ENCODE measurements at places on chromosomes 13 and 19.

DNA sequence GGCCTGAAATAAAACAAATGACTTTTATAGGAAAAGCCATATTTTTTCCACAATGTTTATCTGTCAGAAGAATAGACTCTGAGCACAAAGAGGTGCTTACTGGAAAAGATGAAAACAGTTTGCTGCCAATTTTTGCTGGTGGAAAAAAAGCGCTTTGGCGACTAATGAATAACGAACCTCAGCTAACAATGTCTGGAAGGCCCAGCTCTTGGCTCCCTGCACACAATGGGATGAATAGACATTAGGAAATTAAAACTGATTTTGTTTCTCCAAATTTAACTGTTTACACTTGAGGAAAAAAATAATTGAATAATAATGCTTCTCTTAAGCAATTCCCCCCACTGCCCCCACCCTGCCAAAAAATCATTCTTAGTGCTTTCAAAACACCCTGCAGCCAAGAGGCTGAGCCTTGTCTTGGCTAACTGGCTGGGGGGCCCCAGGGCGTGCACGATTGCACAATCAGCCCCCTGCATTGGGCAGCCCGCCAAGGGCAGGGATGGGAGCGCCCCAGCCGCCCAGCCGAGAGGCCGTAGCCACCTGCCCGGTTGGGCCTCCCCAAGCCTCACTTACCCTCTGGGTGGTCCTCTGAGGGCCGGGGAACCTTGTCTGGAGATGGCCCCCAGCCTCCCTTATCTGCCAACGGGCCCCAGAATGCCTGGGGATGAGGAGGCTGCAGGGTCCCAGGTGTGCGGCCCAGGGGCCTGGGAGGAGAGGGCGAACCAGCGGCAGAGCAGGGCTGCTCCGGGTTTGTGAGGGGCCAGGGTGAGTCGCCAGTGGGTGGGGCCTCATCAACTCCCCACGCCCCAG lies 16.8 kb downstream of the CEBPG start:
- no peak for DNase-seq

GRCh38 chr13:97492257-97492656 lies 58.3 kb downstream of the RAP2A start:
- no peak for DNase-seq

- no peak for DNase-seq
Observed at GRCh38 chr13:50412046-50412617, 396.9 kb downstream of the KCNRG start.

- no peak for DNase-seq
Observed at GRCh38 chr19:39070888-39071287, 13.3 kb upstream of the ACP7 start.

- peak; percentile 29 for DNase-seq
Observed at GRCh38 chr19:54325194-54325621, 12.2 kb upstream of the LILRA5 start.

GRCh38 chr13:32947411-32948276 lies 68.6 kb upstream of the KL start:
- no peak for DNase-seq

DNA sequence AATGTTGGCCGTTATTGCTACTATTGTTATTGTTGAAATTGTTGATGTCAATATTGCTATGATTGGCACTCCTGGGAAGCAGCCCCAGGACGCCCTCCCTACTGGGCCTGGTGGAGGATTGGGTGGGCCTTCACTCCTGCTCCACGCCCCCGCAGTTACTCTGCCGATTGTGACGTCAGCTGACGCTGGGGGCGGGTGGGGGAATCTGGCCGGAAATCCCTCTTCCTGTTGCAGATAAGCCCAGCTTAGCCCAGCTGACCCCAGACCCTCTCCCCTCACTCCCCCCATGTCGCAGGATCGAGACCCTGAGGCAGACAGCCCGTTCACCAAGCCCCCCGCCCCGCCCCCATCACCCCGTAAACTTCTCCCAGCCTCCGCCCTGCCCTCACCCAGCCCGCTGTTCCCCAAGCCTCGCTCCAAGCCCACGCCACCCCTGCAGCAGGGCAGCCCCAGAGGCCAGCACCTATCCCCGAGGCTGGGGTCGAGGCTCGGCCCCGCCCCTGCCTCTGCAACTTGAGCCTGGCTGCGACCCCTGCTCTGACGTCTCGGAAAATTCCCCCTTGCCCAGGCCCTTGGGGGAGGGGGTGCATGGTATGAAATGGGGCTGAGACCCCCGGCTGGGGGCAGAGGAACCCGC lies at the start of gene ETV2:
Gene ETV2, plus strand, starts transcription at position 231 of the 637 bp plus-strand sequence. CDS start 716 bp downstream, outside the sequence.
- DNase-seq = no peak

- DNase-seq = no peak
Observed at GRCh38 chr19:7730286-7731217, 1.4 kb downstream of the CLEC4G start.

DNA sequence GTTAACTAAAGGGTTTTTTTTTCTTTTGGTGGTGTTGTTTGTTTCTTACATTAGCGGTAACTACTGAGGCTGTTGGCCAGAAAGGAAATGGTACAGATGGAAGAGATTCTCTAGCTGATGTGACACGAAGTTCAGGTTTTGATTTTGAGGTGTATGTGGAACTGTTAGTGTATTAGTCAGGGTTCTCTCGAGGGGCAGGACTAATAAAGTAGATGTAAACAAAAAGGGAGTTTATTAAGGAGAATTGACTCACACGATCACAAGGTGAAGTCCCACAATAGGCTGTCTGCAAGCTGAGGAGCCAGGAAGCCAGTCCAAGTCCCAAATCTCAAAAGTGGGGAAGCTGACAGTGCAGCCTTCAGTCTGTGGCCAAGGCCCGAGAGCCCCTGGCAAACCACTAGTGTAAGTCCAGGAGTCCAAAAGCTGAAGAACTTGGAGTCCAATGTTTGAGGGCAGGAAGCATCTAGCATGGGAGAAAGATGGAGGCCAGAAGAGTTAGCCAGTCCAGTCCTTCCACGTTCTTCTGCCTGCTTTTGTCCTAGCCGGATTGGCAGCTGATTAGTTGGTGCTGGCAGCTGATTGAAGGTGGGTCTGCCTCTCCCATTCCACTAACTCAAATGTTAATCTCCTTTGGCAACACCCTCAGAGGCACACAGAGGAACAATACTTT lies 577.6 kb downstream of the EFNB2 start:
- DNase-seq = no peak

DNA sequence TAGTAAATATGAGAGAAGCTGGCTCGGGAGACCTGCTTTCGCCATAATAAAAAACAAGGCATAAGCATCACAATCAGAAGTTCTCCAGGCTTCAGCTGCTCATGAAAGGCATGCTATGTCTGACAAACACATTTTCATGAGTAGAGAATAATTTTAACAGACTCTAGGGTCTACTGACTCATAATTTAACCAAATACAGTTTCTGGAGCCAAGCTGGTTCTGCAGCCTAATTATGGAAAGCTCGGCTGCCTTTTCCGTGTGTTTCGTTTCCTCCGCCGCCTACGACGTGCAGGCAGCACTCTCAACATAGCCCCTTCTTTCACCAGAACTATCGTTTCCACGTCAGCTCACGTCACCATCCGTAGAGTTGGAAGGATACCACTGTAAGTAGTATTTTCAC lies 5.7 kb downstream of the MCF2L start:
- no peak for DNase-seq

- DNase-seq = no peak
Observed at GRCh38 chr19:17522988-17523872, 11.8 kb downstream of the PGLS start.

DNA sequence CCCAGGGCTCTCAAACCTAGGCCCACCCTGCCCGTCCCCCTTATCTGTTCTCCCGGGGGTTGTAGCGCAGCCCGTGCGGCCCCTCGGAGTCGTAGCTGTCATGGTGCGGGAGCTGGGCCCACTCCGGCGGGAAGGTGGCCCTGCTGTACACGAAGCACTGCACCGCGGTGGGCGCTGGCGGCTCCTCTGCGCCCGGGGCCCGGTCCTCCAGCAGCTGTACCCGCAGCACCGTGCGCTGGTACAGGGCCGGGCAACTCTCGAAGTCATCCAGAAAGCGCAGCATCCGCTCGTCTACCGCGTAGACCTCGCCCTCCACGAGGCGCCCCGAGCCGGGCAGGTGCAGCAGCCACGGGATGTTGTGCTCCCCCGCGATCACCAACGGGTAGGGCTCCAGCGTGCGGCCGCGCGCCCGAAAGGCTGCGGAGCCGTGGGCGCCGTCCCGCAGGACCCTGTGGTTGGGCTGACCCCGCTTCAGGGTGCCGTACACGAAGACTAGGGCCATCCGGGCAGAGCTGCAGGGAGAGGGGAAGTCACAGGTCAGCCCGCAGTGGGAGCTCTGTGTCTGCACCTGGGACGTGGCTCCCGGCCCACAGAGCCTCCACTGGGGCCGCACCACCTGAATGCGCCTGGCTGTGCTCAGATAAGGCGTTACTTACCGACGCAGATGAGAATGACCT lies 56.4 kb downstream of the GGACT start:
- no peak for DNase-seq

DNA sequence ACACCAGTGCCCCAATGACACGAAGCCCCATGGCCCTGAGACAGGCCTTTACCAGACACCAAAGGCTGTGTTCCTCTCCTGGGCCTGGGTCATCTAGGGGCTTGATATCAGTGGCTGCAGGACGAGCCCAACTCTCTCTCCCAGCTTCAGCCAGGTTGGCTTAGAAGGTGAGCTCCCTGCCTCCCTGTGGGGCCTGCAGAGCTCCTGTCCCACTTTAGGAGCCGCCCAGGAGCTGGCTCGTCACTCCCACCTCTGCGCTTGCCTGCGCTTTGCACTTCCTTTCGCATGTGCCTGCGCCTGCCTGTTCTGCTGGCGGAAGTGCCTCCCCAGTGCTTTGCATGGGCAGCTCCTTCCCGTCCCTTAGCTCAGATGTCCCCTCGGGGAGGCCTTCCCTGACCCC lies 4.9 kb downstream of the CALM3 start:
- DNase-seq = no peak

DNA sequence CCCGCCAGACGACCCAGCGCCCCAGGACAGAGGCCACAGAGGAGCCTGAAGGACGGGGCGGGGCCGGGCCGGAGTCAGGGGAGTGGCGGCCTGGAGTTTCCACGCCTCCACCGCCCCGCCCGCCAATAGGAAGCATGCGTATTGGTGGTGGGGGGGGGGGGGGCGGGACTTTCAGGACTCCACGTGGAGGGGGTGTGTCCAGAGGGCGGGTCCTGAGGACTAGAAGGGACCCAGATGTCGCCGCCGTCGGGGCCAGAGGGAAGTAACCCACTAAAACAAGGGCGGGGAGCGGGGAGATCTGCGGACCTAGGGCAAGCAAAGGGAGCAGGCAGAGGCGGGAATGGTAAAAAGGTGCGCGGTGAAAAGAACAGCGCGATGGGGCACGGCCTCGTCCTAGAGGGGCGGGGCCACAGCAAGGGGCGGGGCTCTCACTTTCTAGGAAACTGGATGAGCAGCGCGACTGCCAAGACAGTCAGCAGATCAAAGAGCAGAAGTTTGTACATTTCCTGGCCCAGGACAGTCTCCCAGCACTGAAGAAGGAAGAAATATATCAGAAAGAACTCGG lies 2.8 kb upstream of the LENG1 start:
- DNase-seq = peak; percentile 67

DNA sequence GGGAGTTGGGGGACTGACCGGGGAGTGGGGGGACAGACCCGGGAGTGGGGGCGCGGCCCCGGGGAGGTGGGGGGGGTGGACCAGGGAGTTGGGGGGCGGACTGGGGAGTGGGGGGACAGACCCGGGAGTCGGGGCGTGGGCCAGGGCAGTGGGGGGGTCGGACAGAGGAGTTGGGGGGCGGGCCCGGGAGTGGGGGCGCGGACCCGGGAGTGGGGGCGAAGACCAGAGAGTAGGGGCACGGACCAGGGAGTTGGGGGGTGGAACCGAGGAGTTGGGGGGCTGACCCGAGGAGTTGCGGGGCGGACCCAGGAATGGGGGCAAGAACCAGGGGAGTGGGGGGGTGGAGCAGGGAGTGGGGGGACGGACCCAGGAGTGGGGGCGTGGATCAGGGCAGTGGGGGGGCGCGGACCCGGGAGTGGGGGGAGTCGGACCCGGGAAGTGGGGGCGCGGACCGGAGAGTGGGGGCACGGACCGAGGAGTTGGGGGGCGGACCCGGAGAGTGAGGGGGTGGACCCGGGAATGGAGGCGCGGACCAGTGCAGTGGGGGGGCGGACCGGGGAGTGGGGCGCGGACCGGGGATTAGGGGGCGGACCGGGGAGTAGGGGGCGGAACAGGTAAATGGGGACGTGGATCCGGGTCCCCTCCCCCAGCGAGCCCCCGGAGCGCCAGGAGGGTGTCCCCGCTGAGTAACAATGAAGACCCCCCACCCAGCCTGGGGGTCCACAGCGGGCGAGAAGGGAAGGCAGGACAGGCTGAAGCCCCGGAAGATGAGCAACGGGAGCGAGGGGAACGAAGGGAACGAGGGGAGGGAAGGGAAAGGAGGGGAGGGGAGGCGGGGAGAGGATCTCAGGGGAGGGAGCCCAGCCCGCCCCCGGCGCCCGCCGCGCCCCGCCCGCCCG lies 589 bp downstream of the R3HDM4 start:
- DNase-seq = no peak

- no peak for DNase-seq
Observed at GRCh38 chr13:109100705-109101304, 471.4 kb downstream of the MYO16 start.

DNA sequence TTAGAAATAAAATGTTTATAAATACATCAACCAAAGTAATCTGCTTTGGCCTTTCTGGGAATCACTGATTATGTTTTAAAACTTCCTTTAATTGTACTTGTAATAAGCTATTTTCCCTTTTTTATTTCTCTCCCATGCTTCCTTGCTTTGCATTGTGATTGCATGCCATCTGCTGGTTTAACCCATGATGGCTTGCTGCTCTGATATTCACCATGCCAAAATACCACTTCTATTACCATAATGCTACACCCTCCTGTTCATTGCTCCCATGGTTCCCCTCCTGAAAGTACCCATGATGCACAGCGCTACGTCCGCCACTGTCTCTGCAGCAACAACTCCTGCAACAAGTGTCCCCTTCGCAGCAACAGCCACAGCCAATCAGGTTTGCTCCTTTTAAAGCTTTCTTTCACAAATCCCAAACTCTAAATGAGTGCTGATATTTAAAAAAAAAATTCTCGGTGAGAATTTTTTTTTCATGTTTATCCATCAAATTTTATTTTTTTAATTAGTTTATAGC lies 67.7 kb upstream of the RAP2A start:
- DNase-seq = no peak

DNA sequence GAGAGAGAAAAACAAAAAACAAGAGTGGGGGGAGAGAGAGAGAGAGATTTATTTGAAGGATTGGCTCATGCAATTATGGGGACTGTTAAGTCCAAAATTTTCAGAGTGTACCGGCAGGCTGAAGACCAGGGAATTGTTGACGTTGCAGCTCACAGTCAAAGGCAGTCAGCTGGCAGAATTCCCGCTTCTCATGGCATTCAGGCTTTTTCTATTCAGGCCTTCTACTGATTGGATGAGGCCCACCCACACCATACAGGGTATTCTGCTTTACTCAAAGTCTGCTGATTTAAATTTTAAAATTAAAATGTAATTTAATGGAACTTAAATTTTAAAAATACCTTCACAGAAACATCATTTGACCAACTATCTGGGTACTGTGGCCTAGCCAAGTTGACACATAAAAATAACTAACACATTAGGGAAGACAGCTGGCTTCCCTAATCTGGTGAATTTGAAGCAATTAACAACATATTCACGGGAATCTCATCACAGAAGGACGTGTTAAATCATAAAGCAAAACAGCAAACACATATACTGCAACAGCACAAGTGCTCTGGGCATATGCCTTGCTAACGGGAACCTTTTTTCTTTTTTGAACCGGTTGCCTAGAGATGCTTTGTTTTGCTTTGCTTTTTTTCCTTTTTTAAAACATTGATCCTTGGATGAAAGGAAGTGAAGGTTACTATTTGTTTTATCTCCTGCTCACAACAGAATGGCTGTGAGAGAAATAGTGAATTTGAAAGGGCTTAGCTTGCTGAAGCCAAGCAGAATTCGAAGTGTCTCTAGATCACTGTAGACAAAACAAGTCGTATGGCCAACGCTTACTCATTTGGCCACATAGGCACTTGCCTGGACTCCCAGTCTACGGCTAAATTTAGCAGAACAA lies 505.1 kb downstream of the IRS2 start:
- no peak for DNase-seq

GRCh38 chr19:6737873-6738786 lies 750 bp upstream of the GPR108 start:
- DNase-seq = no peak
